Ecto neural progenitor cell (in vitro differentiated cells): ENCODE measurements at places on chromosomes 1 and 21.

GRCh38 chr1:227416156-227416830 lies 98.0 kb upstream of the CDC42BPA start:
- no peak for DNase-seq

- no peak for DNase-seq
Measured at GRCh38 chr1:116674751-116675150, 7.2 kb upstream of the IGSF3 start.

DNA sequence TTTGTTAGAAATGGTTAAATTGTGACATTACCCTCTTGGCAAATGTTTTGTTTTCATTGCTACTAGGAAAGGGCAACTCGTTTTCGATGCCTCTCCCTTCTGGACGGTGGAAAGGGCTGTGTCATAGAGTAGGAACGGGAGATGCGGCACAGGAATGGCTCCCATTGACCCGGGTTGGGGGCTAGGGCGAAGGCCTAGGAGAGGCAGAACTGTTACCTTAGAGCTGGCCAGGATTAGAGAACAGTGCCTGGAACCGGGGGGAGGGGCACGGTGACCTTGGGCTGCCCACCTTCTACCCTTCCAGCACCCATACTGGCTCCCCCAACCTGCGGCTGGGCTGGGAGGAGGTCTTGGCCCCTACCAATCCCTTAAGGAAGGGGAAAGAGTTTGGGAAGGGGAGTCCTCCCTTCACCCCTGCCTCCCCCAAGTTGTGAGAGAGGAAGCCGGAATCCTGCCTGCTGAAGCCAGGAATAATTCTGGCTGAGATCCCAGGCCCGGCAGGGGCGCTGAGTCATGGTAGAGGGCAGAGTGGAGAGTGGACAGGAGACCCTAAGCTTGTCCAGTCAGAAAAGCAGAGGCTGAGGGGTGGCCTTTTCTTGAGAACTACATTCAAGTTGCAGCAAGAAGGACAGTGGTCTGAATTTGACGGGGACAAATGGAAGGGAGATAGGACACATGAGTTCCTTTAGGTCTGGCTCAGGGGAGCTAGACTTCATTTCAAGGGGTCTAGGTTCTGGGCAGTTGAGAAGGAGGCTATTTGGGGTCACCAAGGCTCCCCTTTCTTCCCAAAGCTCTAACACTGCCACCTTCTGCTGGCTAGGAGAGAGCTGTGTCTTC lies 8.2 kb downstream of the LMNA start:
- no peak for DNase-seq

DNA sequence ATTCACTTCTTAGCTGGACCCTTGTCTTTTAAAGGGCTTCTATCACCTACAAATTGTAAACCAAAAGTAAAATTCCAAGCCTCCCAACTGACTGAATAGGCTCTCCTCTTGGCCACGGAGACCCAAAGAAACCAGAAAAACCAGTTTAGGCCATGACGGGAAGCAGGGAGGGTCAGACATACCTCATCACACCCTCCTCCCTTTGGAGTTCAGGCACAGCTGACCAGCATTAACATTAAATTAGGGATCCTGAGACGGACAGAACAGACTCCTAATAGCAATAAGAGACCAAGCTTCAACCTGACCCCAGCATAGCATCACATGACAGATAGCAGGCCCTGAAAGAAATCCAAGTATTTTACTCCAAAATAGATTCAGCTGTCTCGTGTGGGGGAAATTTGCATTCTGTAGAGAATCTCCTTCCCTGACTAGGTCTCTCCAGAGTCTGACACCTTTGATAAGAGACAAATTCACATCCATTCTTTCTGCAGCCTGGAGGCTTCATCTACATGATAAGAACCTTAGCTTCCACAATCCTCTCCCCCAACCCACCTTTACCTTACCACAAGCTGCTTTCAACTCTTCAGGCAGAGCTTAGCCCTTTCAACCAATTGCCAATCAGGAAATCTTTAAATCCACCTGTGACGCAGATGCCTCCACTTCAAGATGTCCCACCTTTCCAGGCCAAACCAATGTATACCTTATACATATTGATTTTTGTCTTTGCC lies 177.1 kb upstream of the RAB4A start:
- DNase-seq: no peak
